ENCODE measurements at places on chromosomes 3 and 15. TPM values are rescaled to one million over a fixed set of nuclear protein-coding genes. Genes with fewer than 3 reads are reported as not detected.
A peak's percentile ranks its signal among the peaks of the same experiment; 100 is the strongest.

GRCh38 chr3:132822266-132822665 is 100.1 kb upstream of the NPHP3 start:
- DNase-seq = no peak

- no peak for DNase-seq
Measured at GRCh38 chr3:89692601-89693000, 585.2 kb downstream of the EPHA3 start.

- no peak for DNase-seq
Measured at GRCh38 chr3:120560304-120561250, 35.6 kb upstream of the NDUFB4 start.

DNA sequence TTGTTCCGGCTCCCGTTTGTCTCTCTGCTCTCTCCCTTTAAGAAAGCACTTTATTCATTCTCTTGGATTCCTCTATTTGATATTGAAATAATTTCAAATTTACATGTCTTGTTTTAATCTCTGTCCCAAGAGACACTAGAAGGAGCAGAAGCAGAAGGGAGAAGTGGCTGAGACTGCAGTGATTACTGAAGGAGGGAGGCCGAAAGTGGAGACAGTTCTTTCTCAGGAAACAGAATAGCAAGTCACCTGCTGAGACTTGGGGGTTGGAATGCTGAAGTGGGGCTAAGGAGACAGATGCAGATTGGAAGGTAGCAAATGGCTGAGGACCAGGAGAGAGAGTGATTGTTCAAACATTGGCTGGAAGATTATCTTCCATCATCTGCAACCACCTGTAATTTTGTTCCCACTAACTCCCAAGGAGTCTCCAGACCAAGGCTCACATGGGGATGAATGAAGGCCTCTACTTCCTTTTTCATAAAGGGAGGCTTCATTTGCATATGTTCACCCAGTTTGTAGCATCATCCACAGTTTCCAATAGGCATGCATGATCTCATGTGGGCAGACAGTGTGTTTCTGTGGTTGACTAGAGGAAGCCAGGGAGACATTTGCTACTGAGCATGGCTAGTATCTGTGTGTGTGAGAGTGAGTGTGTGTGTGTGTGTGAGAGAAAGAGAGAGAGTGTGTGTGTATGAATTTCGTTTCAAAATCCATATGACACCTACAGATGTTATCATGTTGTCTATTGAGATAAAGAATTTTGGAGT is 24.0 kb downstream of the LTF start:
- DNase-seq = peak; percentile 29

DNA sequence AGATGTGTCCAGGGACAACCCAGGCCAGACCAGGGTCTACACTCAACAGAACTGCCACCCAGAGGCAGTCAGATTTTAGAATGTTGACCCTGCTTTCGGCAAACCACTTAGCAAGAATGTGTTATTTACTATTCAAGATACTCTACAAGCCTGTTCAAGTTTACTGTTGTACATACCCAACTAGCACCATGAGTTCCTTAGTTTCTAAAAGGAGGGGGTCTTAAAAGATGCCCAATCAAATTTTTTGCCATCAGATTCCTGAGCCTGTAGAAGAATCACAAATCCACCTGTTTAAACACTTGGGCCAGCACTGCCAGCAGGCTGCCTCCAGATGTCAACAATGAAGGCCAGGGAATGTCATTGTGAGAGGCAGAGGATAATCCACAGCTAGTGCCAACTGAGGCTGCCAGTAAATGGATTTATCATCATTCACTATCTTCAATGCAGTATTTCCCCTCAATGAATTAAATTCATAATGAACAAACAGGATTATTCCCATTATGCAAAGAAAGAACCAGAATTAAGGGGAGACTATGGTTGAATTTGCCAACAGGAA is 43.5 kb upstream of the SNRPA1 start:
- no peak for DNase-seq

GRCh38 chr3:56899851-56900250 is 98.1 kb upstream of the ARHGEF3 start:
- no peak for DNase-seq

DNA sequence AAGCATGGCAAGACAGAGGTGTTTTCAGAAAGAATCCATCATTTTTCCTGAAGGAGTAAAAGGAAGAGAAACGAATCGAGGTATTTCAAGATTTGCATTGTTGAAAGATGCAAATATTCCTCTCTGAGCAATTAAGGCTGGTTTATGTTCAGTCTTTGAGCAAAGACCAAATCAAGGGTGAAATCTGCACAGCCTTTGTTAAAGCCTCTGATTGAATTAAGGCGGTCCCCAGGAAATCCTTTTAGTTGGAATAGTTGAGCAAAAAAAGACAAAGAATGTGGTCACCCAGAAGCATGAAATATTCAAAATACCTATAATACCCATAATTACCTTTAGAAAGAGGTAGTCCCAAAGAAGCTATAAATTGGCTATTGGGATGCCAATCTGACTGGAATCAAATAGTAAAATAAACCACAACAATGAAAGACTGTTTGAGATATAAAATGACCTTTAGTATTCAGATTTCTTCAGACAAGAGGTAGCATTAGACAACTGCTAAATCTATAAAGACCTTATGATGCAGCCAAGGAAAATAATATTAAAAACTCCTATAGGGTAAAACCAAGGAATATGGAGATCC is 1218.1 kb downstream of the ROBO2 start:
- no peak for DNase-seq

Gene GCNT3
- polyA plus RNA-seq = not detected

Gene CPOX
- 16.1 TPM for polyA plus RNA-seq

Gene HRG
- not detected for polyA plus RNA-seq

Gene ATP10A
- polyA plus RNA-seq = not detected

Gene SLC12A8
- 6.0 TPM for polyA plus RNA-seq

Gene SCG3
- polyA plus RNA-seq = not detected

Data from foreskin keratinocyte (primary cell).